LHCN-M2 (cell line): ENCODE measurements at places on chromosomes 16 and 17. TPM values are rescaled to one million over a fixed set of nuclear protein-coding genes. Genes with fewer than 3 reads are reported as not detected.

DNA sequence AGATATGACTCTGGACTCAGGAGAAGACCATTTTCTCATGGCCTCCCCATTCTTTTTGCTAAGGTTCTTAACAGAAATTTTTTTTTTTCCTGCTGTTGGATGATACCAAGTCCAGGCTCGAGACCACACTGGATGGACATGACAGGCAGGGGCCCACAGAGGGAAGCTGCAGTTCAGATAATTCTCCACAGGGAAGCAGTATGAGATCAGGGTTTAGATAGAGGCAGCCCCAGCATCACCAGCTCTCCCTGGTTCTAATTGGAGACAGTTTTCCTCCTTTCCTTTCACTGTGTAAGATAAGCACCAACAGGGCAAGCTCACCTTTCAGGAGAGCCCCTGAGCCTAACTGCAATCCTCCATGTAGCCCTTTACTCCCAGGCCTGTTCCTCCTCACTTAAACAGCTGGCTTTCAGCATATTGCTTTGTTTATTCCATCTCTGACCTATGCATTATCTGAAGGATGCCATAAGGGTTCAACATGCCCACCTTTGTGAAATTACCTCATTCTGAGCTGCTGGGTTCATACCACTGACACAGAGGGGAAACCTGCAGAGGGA, 108.1 kb downstream of the SNX11 start:
- peak; percentile 64 for DNase-seq

The MPP2 gene
- 3.4 and 11.3 TPM in 2 replicates for total RNA-seq

DNA sequence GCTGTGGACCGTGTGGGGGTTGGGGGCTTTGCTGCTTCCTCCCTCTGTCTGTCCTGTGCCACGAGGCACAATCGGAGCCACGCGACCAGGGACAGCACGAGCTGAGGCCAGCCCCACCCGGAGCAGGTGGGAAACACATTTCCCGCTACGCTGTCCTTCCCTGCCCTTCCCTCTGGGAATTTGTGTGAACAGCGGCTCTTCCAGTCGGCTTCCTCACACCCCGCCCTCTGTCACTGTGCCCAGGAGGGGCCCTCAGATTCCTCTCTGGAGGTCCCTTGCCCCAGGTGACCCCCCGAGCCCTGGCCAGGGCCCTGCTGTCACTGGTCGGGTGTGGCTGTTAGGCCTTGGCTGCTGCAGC, 19.6 kb downstream of the SPIRE2 start:
- no peak for DNase-seq

The HCRT gene
- total RNA-seq, result not detected in 2 replicates

DNA sequence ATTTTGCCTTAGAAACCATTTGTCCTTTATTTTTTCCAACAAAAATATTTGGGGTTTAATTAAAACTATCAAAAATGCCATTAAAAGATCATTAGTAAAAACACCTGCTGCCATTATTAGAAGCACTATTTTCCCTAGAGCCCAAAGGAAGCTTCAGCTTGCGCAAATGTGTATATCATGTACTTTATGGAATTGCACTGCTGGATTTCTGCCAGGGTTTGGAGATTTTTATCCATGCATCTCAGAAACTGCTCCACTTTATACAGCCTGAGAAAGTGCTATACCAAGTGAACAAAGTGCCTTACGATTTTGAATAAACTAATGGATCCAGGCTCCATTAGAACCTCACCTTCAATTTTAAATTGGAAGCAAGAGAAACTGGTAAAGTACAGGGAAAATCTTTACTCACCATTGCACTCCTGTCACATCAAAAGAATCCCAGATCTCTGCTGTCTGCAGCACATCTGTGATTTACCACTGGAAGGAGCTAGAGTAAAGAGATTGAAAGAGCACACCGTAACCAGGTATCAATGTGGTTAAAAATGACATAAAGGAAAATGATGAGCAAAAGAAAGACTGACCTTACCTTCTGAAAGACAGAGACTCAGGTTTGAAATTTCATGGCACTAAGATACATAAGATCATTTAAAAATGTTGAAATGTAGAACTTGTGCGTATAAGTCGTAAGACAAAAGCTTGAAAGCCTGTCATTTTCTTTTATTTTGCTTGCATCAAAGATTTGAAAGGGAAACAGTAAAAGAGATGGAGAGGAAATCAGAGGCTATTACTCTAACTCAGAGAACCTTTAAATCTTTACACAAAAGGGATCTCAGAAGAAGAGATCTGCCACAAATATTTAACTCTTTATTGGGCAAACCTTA, 678.1 kb upstream of the GOT2 start:
- peak; percentile 37 for DNase-seq

GRCh38 chr16:71426069-71426879, 15.6 kb downstream of the TLE7 start:
- peak; percentile 75 for DNase-seq

DNA sequence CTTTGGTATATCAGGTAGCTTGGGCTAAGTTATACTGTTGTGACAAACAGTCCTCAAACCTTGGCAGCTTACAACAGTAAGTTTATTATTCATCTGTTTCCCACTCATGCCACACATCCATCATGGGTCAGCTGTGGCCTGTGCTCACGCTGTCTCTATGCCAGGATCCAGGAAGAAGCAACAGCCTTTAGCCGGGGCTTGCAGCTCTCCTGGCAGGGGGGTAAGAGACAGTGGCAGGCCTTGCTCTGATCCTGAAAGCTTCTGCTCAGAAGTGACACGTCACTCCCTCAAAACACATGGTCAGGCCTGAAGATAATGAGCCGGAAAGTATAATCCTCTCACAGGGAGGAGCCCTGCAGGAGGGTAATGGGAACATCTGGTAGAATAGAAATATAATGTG, 377.6 kb downstream of the CPPED1 start:
- peak; percentile 28 for DNase-seq

GRCh38 chr16:1781254-1781653, 1.1 kb downstream of the SPSB3 start:
- no peak for DNase-seq

DNA sequence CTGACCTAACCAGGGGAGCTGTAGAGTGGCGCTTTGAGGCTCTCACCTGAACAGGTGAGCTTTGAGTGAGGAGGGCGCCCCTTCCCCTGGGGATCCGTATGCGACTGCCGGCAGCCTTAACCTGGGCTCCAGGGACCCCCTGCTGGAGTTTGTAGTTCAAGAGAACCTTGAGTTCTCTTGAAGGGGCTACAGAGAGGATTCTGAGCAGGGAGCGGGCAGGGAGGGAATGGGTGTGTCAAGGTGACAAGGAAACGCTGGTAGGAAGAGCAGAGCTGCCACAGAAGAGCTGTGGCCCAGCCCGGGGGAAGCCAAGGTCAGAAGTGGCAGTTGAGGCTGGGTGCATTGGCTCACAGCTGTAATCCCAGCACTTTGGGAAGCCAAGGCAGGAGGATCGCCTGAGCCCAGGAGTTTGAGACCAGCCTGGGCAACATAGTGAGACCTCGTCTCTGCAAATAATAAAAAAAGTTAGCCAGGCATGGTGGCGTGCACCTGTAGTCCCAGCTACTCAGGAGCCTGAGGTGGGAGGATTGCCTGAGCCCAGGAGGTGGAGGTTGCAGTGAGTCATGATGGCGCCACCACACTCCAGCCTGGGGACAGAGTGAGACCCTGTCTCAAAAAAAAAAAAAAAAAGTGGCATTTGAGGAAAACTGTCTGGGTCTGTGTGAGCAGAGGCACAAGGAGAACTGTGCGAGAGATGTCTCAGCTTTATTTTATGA, 1.2 kb downstream of the LLGL2 start:
- DNase-seq, result no peak

- DNase-seq, result no peak
Measured at GRCh38 chr17:39045948-39046679, 78.9 kb upstream of the FBXO47 start.

DNA sequence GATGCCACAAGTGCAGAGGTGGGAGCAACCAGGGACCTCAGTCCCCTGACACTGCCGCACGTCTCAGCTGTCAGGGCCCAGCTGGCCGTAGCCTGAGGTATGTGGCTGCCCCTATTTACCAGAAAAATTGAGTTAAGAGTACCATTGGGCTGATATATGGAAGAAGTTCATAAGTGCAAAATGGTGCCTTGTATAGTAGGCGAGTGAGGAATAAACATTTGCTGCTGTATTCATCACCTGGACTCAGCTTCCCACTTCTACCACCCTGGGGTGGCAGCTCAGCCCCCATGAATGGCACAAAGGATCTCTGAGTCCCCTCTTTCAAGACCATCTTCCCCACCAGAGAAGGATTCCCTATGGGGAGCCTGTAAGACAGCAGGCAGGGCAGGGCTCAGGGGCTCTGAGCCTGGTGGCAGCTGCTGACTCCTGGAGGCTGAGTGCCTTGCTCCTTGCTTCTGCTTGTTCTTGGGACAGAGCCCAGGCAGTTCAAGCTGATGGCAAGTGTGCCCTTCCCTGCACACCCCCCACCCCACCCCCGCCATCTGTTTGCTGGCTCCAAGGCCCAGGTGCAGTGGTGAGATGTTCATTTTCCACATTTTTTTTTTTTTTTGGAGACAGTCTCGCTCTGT, 29.0 kb downstream of the TRPV2 start:
- peak; percentile 33 for DNase-seq
